Activated CD8-positive, alpha-beta T cell treated with anti-CD3 and anti-CD28 coated beads, Interleukin-2, amount 10 ng/mL, durations not matched to agents 7 days and 5 days (primary cell): ENCODE measurements at places on chromosomes 13 and 19.

DNA sequence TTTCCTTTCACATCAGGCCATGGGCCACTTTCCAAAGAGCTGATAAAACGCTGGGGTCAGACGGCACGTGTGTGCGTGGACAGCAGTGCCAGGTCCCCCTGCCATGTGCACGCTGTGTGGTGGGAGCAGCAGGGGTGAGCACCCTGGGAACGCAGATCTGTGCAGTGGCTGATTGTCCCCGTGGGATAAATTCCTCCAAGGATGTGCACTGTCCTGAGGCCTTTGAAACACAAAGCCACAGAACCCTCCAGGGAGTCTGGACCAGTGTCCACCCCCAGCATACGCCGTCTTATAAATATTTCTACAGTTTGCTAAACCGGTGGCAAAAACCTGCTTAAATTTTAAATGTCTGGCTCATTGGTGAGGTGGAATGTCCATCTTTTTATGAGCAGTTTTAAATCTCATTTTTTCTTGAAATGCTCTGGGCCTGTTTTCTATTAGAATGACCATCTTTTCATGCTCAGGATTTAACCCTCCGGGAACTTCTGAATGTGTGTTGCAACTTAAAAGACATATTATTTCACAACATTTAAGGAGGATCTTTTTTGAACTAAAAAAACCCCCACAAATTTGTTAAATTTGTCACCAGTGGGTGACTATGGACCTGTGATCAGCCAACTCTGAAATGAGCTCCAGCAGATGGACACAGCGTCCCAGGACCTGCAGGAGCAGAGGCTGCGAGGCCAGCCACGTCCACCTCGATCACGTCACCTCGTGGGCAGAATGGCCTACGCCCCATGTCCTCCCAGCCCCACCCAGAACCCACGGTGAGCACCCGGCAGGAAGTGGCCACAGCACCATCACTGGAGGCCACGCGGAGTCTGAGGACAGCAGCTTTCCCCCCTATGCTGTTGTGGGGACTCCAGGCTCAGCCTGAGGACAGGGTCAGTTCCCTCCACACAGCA, 68.6 kb downstream of the RASA3 start:
- peak; percentile 46 for DNase-seq

DNA sequence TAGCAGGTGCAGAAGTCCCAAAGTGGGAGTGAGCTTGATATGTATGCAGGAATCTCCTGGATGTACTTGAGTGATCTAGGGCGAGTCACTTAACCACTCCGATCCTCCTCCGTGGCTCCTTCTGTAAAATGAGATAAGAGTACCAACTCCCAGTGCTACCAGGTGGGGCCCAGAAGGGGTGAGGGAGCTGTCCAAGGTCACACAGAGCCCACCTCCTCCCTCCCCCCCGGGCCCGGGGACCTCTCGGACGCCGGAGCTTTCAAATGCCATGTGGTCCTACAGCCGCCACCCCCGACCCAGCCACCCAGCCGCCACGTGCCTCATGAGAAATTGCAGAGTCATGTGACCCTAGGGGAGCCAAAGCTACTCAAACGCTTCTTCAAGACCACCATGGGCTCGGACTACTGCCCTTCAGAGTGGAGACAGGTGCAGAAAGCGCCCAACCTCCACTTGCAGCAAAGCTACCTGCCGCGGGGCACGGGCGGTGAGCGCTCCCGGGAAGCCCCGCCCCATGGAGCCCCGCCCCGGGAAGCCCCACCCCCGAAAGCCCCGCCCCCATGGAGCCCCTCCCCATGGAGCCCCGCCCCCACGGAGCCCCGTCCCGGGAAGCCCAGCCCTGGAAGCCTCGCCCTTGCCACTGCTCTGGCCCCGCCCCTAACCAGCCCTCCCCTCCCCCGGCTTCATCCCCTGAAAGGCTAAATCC, 10.1 kb upstream of the ZNF358 start:
- no peak for DNase-seq

- no peak for DNase-seq
Measured at GRCh38 chr19:51480590-51480989, 2.3 kb downstream of the CEACAM18 start.

GRCh38 chr19:36719687-36720556, 32.5 kb downstream of the ZNF567 start:
- no peak for DNase-seq

DNA sequence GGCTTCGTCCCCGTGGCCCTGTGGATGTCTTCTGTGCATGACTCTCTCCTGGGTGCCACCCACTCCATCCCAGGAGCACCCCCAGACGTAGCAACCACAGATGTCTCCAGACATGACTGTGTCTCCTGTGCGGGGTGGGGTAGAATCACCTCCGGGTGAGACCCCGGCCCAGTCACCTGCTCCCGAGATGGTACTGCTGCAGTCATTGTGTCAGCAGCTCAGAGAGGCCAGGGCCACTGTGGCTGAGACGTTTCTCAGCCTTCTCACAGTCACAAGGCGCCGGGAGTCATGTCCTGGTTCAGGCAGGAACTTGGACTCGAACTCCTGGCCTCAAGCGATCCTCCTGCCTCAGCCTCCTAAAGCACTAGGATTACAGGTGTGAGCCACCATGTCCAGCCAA, 16.6 kb downstream of the NCLN start:
- DNase-seq = no peak

DNA sequence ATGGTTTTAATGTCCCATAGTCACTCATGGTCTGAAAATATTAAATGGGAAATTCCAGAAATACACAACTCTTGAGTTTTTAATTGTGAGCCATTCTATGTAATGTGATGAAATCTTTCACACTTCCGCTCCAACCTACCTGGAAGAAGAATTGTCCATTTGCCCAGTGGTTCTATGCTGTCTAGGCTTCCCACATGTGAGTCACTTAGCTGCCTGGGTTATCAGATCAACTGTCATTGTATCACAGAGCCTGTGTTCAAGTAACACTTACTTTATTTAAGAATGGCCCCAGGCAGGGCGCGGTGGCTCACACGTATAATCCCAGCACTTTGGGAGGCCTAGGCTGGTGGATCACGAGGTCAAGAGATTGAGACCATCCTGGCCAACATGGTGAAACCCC, 1450.5 kb downstream of the EFNB2 start:
- no peak for DNase-seq

GRCh38 chr13:105894697-105895096, 640.8 kb downstream of the EFNB2 start:
- DNase-seq = no peak

- DNase-seq = no peak
Measured at GRCh38 chr13:46519182-46519581, 33.8 kb upstream of the LRCH1 start.

DNA sequence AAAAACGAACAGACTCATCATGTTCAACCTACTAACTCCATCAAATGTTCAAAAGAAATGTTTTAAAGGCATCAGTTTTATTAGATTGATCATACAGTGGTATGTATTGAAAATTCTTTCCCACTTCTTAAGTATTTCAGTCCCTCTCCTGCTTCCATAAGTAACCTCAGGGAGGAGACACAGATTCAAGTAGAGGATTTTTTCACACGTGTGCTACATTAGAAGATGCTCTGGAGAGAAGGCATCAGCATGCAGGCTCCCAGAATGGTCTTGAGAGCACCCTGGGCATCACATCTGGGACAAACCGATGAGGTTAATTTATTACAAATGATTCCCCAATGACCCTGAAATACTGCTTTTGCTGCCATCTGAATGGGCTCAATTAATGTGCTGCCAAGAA, 3.6 kb downstream of the GPR12 start:
- no peak for DNase-seq

DNA sequence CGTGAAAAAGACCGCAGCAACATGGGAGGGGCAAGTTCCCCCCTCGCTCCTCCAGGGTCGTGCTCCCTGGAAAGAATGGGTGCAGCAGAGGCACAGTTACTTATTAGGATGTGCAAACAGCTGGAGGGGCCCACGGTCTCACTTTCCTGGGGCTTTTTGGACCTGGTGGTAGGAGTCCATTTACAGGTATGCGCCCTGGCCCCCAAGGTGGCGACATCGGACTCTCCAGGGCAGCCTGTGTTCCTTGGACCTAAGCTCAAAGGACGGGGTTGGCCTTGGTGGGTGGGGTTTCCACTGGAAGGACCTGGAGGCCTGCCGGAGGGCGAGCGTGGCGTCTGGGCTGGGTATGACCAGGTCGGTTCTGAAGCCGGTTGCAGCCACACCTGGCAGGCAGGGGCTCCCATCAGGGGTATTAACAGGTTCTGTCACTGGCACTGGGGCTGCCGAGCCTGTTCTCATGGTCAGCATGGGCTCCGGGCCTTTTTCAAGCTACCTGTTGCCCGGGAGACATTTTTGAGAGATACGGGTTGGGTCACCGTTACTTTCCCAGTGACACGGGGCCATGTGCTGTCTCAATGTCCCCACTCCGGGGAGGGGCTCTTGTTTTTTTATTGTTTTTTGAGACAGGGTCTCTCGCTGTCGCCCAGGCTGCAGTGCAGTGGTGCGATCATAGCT, 5.9 kb downstream of the ZFR2 start:
- DNase-seq = no peak

GRCh38 chr13:106284358-106284757, 251.1 kb downstream of the EFNB2 start:
- no peak for DNase-seq

DNA sequence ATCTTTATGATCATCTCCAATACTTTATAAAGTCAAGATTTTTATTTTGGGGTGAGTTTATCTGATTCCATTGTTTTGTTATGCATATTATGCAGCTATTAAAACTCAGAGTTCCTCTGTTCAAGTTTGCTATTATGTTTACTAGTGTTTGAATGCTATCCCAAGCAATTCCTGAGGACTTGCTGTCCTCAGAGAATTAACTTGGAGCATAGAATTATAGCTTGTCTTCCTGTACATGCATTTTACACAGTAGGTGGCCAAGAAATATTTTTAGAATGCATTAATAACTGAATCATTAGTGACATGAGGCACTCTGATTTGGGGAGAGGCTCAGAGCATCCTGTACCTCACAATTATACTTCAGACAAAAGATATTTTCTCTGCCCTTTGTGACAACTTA, 195.6 kb upstream of the MIR17HG start:
- no peak for DNase-seq

GRCh38 chr13:113776231-113777125, 17.5 kb downstream of the TMEM255B start:
- DNase-seq = no peak

DNA sequence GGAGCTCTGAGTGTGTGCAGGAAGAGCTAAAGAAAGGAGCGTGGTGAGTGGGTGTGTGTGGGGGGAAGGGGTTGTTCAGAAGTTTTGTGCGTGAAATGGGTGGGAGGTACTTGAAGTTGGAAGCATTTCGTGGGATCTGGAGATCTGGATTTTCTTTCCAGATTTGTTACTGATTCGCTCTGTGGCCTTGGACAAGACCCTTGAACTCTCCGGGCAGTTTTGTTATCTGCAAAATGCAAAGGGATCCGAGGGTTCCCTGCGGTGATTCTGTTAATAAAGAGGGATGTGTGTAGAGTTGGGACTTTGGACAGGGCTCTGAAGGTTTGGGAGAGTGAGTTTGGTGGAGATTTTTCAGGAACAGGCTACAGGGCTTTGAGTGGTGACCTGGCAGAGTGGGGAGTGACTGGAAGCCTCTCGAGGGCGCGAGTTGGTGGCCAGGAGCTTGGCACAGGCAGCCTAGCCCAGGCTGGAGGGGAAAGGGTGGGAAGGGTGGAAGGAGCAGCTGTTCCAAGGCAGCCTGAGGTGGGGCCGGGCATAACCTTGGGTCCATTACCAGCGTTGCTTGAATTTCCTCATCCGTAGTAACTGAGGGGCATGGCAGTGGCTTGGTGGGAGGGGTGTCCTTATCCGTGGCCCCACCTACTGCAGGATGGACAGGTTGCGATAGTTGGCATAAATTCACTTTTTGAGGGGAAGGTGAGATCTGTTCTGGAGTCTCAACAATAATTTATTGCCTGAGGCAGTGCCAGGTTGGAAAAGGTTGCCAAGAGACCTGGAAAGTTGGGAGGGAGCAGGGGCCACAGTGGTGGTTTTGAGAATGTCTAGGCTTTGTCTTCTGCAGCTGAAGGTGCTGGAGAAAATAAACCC, 2.1 kb downstream of the ACTN4 start:
- no peak for DNase-seq

GRCh38 chr13:26541678-26542568, 15.6 kb upstream of the WASF3 start:
- no peak for DNase-seq

- no peak for DNase-seq
Measured at GRCh38 chr13:18961383-18962117, 220.1 kb downstream of the TUBA3C start.

GRCh38 chr19:8151767-8152035, 2.3 kb upstream of the FBN3 start:
- no peak for DNase-seq

DNA sequence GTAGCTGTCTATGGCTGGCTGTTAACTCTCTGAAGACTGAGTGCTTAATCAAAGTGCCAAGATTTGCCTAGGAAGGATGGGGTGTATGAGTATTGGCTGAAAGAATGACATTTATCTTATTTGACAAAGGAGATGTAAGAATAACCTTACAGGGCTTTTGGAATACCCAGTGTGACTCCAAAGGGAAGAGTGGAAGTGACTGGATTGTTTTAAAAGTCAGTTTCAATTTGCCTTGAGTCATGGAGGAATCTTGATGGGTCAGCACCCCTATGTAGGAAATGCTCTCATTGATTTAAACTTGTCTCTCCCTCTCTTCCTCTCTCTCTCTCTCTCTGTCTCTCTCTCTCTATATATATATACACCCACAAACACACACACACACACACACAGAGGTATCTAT, 118.4 kb upstream of the CLDN10 start:
- no peak for DNase-seq

DNA sequence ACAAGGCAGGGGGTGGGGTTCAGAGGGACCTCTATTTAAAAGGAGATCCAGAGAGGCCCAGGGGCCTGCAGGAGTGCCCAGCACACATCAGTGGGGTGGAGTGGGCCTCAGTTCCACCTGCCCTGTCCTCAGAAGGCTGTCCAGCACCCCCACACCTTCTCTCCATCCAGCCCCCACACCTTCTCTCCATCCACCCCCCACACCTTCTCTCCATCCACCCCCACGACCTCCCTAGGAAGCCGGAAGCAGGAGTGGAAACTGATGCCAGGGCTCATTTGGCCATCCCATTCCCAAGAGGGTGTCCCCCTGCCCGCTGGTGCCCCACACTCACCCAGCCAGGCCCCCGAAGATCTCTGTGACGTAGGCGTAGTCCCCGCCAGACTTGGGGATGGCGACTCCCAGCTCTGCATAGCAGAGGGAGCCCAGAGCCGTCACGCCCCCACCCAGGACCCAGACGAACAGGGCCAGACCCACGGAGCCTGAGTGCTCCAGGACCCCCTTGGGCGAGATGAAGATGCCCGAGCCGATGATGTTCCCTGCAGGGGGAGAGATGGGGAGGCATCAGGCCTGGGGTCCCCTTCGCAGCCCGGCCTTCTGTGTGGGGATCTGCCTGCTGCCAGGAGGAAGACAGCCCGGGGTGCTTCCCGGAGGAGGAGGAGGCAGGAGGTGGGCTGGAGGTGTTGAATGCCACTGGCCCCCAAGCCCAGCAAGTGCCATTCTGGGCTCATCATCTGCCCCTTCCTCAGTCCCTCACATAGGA, 10.0 kb downstream of the SLC7A10 start:
- no peak for DNase-seq

- DNase-seq = no peak
Measured at GRCh38 chr13:38950987-38951386, 39.6 kb downstream of the STOML3 start.
